Suppressor macrophage treated with lipopolysaccharide for 4 hours (primary cell): ENCODE measurements at places on chromosomes 3 and 15.

GRCh38 chr15:32855942-32856341 is 138.1 kb downstream of the GREM1 start:
- DNase-seq = peak; percentile 61

- DNase-seq = no peak
Measured at GRCh38 chr3:122974764-122975162, 52.8 kb downstream of the SEMA5B start.

GRCh38 chr3:122102191-122102935 is 47.2 kb downstream of the CD86 start:
- peak; percentile 71 for DNase-seq

- DNase-seq = no peak
Measured at GRCh38 chr15:79582650-79583049, 150.5 kb downstream of the MINAR1 start.

GRCh38 chr15:66760968-66761725 is 59.1 kb downstream of the SMAD6 start:
- no peak for DNase-seq

DNA sequence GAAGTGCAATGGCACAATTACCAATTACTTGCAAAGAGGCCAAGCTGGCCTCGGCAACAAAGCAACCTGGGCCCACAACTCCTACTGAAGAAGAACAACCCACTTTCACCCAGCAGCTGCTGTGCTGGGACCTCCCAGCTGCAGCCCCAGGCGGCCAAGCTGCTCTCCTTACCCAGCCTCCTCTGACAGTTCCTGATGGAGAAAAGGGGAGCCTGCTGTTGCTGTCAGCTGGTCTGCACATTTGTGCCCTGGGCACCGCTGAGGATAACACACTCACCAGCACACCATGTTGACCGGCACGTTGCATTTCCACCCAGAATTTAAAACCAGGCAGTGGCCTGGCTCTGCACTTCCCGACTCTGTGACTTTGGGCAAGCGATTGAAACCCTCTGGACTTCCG is 33.6 kb downstream of the SSUH2 start:
- DNase-seq = no peak

DNA sequence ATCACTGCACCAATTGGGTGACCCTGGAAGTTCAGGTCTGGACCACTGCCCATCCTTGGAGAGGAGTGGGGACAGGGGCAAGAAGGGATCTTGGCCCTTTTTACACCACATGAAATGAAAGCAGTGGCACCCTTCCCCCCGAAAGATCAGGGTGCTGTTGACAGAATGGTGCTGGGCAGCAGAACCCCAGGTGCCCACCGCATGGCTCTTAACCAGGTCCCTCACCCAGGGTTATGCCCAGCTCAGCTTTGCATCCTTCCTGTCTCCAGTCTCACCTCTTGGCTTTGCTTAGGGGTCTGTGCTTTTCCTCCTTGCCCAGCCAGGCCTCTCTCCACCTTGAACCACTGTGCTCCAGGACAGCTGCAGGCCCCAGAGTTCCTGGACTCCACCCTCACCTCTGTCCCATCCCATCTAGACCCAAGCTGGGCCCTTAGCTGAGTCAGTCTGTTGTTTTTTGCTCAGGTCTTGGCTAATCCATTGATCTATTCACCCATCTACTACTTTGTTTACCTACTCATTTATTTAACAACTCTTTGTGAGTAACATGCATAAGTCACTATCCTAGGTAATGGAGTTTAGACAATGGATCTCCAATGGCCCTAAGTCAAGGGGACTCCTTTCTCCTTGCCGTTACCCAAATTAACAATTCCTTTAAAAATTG is 77.1 kb upstream of the PRR23E start:
- no peak for DNase-seq

- peak; percentile 5 for DNase-seq
Measured at GRCh38 chr3:67083277-67083676, 85.2 kb downstream of the KBTBD8 start.

DNA sequence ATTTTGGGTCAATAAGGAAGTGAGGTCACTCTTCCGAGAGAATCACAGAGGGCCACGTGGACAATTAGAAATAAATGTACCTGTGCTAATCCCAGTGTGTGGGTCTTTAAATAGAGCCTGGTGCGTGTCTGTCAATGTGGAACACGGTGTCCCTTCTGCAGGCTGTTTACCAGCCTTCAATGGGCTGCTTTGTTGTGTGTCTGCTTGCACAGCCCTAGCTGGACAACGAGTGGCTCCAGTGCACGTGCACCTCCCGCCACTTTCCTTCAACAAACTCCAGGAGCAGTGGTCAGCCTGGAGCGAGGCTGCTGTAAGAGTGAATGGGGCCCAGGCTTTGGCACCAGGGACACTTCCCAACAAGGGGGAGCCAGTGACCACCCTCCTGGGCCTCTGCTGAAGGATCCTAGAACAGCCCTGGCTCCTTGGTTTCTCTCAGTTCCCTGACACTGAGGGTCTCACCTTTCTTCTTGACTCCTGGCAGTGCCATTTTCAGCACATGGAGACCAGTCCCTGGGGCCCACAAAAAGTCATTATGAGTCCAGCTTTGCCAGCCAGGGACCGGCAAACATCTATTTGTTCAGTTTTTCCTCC is 76.1 kb downstream of the ISG20 start:
- no peak for DNase-seq
